ENCODE measurements at places on chromosomes 7 and 10.

DNA sequence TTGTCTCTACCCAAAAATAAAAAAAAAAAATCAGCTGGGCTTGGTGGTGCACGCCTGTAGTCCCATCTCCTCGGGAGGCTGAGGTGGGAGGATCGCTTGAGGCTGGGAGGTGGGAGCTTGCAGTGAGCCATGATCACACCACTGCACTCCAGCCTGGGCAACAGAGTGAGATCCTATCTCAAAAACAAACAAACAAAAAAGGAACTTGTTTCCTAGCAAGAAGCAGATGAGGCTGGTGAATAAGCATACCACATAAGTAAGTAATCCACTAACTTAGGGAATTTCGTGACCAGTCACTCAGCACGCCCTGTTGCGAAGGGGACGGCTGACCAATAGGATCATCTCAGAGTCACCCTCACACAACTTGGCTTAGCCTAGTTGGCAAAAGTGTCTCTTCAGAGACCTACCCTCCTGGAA lies 64.6 kb downstream of the CUX1 start:
- DNase-seq = peak; percentile 35

DNA sequence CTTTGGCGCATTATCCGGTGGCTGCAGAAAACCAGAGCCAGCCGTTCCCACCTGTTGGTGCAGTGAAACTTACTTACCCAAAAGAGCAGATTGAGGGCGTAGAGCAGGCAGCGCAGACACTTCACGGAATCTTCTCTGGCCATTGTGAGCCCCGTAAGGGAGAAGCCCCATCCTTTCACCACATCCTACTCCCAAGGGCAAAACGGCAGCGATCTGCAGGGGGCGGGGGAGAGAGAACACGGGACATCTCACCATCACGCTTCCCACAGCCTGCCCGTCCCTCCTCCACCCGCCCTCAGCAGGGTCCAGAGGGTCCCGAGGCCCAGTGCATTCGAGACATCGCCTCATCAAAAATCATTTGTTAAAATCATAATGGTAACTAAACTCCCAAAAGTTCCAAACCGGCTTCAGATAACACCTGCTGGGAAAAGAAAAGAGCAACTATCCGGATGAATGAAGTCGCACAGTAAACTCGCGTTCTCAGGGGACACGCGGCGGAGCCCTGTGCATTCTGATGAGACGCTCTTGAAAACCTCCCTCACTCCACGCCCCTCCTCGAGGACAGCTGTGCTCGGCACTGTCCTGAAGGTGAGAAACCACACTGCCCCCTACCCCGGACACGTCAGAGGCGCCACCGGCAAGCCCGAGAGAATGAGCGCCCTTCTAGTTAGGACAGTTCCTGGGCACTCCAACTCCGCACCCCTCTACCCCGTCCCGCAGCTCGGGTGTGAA lies 1.2 kb downstream of the TSPAN12 start:
- DNase-seq = no peak

DNA sequence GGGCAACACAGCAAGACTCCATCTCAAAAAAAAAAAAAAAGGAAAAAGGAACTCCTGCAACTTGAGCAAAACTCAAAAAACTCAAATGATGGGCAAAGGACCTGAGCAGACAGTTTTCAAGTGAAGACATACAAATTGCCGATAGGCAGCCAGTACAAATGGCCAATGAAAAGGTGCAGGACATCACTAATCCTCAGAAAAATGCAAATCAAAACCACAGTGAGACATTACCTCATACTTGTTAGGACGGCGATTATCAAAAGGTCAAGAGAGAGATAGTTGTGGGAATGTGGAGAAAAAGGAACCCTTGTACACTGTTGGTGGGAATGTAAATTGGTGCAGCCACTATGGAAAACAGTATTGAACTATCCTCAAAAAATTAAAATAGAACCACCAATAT lies 16.8 kb downstream of the SVOPL start:
- no peak for DNase-seq

- no peak for DNase-seq
Measured at GRCh38 chr7:47596502-47597202, 14.7 kb upstream of the TNS3 start.

DNA sequence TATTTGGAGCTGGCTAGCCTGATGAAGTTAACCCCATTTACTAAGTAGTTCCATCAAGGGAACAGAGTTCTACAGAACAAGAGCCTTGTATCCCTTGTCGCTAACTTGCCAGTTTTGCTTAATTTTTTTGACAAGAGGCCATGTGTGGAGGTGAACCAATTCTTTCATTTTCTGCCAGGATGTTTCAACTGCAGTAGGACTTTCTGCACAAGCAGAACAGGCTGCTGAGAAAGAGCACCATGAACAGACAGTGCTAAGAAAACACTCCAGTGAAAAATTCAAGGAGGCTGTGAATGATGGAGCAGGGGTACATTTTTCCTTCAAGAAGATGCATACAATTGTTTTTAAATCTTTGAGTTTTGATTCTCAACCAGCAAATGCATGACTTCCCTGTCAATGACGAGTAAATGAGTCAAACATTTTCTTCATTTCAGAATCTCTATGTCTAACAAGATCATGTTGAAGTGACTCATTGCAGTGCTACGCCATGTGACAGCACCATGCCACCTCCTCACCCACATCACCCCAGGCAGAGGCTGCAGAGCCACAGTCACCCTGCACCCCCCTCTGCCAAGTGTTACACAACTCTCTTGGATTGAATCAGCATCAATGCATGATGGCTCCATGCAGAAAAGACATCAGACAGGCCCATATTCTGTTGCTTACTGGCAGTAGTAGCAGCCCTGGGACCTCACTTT lies 193.1 kb downstream of the COBL start:
- DNase-seq = peak; percentile 12

- DNase-seq = no peak
Measured at GRCh38 chr7:155795401-155795800, 16.9 kb downstream of the SHH start.

- no peak for DNase-seq
Measured at GRCh38 chr10:69451784-69452251, 553 bp downstream of the TSPAN15 start.

GRCh38 chr10:121352231-121352855 lies 245.9 kb downstream of the FGFR2 start:
- no peak for DNase-seq

- DNase-seq = no peak
Measured at GRCh38 chr10:52752801-52753445, 19.7 kb downstream of the MBL2 start.

DNA sequence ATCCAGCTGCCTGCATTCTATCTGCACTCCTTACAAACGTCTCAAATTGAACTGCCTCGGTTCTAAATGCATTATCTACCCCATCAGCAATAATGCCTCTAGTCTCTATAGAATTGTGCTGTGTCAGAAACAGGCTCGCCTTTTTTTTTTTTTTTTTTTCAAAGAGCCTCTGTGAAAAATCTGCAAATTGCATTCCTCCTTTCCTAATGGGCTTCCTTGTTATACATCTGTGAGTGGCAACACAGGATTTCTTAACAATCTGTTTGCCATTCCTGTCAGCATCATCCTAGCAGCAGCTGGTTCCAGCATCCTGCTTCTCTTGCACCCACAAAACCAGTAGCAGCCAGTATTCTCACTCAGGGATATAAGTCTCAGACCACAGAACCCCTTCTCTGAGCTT lies 413.5 kb upstream of the SEMA3D start:
- DNase-seq = no peak

DNA sequence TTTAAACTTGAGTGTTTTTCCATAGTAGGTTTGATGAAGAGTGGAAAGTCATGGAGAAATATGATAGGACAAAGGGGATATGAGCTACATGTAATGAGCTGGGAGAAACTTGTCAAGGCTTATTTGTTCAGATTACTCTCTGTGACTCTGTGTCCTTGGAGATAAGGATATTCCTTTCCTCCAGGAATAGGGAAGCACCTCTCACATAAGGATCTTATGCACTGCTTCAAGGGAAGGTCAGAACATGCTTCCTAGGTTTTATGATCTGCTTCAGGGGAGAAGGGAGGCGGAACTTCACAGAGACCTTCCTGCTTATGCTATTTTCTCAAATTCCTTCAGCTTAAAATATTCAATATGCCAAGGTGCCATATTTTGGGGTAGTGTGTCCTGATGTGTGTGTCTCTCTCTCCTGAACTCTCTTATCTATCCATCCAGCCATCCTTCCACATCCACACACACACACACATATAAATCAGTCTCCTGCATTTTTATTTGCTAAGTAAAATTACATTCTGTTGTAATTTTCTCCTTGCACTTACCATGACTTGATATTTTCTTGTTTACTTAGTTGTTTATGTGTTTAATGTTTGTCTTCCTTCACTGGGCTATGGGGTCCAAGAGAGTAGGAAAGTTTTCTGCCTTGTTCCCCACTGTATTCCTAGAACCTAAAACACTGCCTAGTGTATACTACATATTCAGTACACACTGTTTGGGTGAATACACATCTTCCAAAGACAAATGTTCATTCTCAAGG lies 26.4 kb downstream of the ARL4A start:
- no peak for DNase-seq

DNA sequence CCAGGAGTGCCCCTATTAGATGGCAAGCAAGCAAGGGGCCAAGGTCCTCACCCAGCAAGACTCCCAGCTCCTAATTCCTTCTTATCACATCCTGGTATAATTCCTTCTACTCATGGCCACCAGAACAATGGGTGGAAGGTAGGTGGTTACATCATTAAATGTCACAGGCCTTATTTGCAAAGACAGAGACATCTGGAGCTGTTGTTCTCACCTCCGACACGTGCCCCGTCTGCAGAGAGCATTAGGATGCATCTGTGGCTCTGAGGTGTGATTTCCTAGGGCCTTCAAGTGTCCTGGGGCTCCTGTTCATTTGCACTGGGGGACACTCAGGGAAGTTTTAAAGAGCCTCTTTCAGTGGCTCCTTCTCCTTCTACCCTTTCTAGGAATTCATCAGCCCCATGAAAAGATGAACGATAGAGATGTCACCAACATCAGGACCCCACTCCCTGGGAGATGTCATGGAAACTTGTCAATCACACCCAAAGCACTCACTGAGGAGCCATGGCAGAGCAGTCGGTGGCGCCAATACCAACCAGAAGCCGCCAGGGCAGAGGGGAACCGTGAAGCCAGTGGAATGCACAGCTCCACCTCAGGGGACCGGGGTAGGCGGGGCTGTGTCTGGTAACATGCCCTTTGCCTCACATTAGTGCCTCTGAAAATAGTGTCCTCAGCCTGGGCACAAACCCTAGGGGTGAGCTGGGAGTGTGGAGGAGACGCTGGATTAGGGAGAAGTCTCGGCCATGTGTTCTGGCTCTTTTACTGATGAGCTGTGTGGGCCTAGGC lies 2.9 kb upstream of the ATP6V0E2 start:
- DNase-seq = no peak

DNA sequence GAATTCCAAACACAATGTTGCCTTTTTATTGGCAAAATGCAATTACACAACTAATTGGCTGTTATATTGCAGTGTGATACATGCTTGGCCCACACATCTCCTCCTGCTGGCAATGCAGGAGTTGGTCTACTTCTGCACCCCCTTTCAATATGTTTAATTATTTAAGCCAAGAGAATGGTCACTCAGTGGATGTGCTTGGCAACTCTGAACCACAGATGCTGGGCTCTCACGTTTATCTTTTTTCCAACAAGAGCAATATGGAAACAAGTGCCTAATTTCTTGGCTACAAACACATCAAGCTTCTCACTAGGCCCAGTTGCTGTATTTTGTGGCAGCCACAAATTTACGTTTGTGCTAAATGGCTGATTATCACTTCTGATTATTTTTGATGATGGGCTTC lies 1149.2 kb upstream of the CELF2 start:
- DNase-seq = no peak

GRCh38 chr10:133394801-133395221 lies 854 bp downstream of the MTG1 start:
- DNase-seq = no peak

- no peak for DNase-seq
Measured at GRCh38 chr10:106929291-106929895, 235.1 kb downstream of the SORCS1 start.

GRCh38 chr7:130904031-130904757 lies 170.2 kb upstream of the KLF14 start:
- DNase-seq = no peak

- DNase-seq = no peak
Measured at GRCh38 chr10:4301291-4302045, 516.5 kb upstream of the KLF6 start.

- no peak for DNase-seq
Measured at GRCh38 chr7:36923185-36923584, 198.9 kb upstream of the AOAH start.

DNA sequence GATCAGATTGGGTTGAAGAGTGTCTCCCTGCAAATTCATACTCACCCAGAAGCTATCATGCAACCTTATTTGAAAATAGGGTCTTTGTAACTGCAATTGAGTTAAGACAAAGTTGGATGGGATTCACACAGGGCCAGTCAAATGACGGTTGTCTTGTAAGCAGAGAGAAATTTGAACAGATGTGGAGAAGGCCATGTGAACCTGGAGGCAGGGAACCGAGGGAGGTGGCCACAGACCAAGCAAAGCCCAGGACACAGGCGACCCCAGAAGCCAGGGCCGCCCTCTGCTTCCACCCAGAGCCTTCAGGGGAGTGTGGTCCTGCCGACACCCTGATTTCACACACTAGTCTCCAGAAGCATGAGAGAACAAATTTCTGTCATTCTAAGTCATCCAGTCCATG lies 140.8 kb downstream of the SFMBT2 start:
- DNase-seq = no peak

GRCh38 chr7:105198223-105198622 lies 184.2 kb downstream of the KMT2E start:
- peak; percentile 98 for DNase-seq

DNA sequence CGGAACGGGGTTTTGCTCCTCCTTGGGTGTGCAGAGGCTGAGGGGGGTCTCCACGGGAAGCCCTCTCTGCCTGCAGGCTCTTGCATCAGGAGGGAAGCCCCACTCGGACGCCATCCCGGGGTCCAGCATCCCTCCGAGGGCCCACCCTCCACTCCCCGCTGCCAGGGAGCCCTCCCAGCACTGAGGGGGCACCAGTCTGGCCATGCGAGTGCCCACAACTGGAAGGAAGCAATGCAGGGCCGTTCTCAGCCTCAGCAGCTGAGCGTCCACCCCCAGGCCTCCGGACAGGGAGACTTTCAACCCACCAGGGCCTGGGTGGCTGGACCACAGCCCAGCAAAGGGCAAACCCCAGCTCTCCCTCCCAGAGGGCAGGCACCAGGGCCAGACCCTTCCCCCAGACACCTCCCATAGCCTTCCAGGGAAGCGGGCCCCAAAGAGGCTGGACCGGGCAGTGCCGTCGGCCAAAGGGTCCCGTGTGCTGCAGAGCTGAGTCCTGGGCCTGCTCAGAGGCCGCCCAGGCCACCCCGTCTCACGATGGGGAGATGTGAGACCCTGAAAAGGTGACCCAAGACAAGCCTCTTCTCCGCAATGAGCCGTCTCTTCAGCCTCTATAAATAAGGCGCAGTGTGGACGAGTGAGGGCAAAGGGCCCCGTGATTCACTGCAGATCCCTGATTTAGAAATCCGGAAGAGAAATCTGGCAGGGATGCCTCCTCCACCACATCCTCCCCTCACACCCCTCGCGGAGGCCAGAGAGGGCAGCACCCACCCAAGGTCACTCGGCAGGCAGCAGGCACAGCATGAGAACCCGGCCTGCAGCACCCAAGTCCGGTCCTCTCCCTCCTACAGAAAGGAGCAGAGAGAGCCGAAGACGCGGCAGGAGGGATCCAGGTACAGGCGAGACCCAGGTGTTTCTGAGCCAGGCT lies 81.9 kb upstream of the DNAAF5 start:
- no peak for DNase-seq

- DNase-seq = no peak
Measured at GRCh38 chr7:116545411-116545993, 20.7 kb downstream of the CAV1 start.

GRCh38 chr7:100859856-100860255 lies 7.3 kb upstream of the TRIP6 start:
- no peak for DNase-seq

GRCh38 chr7:137674551-137675409 lies 172.0 kb downstream of the DGKI start:
- DNase-seq = no peak

Measured in astrocyte of the cerebellum (primary cell).